ENCODE measurements at places on chromosomes 3 and 15.

DNA sequence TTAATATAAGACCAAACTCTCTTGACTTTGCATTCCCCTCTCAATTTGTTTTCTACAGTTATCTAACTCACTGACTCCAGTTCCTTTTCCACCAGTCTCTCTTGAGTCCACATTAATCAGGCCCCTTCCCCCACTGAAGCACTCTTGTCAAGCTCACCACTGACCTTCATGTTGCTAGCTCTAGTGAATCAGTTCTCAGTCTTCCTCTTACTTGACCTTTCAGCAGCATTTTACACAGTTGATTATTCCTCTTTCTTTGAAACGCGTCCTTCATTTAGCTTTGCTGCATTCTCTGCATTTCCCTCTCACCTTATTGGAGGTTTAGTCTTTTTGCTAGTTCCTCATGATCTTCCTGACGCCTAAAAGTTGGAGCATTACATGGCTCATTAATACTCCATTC is 8.3 kb downstream of the PPP2R3A start:
- no peak for DNase-seq

DNA sequence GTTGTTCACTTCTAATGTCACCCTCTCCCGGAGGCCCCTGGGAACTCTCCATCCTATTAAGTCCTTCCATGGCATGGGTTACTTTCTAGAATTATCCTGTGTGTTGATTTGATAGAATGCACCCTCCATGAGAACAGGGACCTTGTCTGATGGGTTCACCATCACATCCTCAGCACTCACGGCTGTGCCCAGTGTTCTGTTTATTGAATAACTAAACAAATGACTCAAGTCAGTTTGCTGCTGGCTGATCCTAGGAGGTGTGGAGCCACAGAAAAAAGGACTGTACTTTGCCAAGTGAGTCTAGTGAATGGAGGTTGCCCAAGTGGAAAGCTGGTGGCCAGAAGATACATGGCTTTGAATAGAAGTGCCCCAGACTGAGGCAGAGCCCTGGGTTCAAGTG is 48.5 kb upstream of the RAB6B start:
- DNase-seq, result no peak

DNA sequence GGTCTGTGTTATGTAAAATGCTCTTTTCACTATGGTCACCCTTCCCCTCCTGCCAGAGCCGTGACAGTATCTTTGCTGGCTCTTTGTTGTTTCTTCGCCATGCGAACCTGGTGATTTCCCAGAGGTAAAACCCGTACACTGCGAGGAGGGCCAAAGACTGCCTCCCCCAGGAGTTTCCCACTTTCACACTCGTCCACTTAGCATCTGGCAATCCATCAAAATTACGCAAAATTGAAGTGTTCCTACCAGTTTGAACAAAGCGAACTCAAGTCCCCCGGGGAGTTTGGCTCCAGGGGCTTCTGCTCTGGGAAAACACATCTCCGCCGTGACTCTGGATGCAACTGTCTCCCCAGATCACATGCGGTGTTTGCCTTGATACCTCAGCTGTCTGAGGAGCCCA is 239.9 kb downstream of the FAM43A start:
- DNase-seq, result no peak

- DNase-seq, result no peak
Measured at GRCh38 chr3:115062412-115062956, 84.6 kb downstream of the ZBTB20 start.

DNA sequence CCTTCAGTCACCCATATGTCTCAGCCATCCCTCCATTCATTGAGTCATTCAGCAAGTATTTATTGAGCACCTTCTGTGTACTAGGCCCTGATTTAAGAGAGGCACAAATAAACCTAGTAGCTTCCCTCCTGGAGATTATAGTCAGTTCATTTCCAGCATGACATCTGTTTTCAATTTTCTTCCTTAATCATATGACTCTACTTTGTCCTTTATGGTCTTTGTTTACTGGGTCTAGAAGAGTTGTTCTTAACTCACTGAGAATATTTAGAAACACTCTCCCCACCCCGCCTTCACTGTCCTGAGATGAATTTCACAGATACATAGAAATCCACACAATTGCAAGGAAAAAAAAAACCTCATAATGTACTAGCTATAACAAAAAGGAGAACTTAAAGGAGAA is 44.8 kb upstream of the ADAMTS9 start:
- no peak for DNase-seq

GRCh38 chr15:100714034-100714748 is 111.8 kb downstream of the ASB7 start:
- DNase-seq, result no peak

DNA sequence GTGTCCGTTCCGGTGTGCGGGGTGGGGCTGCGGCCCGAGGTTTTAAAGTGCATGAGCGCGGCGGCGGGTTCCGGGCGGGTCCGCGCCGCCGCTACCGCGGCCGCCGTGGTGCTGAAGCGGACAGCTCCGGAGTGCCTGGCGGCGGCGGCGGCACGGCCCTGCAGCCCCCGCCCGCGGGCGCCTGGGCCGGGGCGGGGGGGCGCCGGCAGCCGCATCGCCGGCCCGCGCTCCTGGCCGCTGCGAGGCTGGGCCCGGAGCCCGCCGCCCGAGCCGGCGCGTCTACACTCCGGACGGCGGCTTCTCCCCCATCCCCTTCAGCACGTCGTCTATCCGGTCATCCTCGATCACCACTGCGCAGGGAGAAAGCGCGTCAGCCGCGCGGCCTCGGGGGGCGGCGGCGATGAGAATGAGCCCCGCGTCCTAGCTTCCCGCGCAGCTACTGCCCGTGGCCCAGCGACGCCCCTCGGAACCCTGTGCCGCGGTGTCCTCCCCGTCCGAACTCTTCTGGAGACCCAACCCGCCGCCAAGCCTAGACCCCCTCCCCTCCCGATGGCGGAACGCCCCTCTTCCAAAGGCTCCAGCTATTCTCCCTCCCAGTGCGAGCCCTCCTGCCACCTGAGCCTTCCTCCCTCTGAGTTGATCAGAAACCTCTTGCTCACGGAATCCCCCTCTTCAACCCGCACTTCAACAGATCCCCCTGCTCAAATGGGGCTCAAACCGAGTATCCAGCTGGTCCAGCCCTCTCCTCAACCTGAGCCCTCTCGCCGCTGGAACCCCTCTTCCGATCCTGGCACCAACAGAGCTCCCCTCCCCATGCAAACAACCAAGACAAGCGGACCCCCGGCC is 1.3 kb downstream of the CAMK2N2 start:
- DNase-seq, result peak; percentile 76

DNA sequence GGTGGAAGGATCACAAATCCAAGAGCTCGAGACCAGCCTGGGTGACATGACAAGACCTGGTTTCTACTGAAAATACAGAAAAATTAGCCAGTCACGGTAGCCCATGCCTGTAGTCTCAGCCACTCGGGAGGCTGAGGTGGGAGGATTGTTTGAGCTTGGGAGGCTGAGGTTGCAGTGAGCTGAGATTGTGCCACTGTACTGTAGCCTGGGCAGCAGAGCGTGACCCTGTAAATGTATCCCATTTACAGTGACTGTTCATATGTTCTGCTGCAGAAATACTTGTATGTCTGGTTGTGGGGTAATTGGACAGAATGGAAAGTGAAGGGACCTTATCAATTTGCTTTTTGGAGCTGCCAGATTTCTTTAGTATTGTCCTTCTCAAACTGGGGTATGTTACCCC is 24.9 kb downstream of the ATG7 start:
- no peak for DNase-seq

- DNase-seq, result no peak
Measured at GRCh38 chr3:124577494-124578167, 152.6 kb upstream of the UMPS start.

GRCh38 chr3:120177707-120178306 is 83.6 kb upstream of the GSK3B start:
- no peak for DNase-seq

GRCh38 chr3:127820826-127821313 is 1.4 kb downstream of the MGLL start:
- no peak for DNase-seq

DNA sequence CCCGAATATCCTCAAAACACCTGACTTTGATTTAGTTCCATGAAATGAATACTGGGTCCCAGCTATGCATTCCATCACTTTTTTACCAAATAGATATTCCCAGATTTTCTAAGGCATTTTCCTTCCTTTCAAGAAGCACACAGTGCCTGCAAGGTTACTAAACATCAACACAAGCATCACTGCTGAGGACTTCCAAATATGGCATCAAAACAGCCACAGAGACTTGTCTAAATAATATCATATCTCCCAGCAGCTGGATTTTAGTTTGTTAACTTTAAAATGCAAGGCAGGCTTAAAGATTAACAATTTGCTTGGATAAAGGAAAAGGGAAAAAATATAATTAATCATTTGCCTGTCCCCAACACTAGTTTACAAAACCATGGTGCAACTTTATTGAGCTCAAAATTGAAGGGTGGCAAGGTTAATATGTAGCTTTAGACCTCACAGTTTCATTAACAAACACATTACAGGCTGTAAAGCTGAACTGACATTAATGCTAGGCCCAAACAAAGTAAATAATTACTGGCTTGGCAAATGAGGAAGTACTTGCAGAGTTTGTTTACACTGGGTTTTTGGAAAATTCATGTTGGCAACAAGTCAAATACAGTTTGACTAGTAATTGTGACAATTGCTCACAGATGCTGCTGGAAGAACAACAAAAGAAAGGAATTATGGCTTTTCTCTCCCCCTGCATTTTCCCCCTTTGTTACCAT is 401.7 kb upstream of the CDIN1 start:
- DNase-seq, result no peak
